ENCODE measurements at places on chromosomes 2 and 18.
A peak's percentile ranks its signal among the peaks of the same experiment; 100 is the strongest.

GRCh38 chr2:143132355-143132754 lies 3.1 kb downstream of the ARHGAP15 start:
- no peak for DNase-seq

- no peak for DNase-seq
Measured at GRCh38 chr2:33719067-33719466, 120.0 kb upstream of the FAM98A start.

- peak; percentile 82 for DNase-seq
Measured at GRCh38 chr2:72115110-72116080, 32.3 kb downstream of the CYP26B1 start.

- DNase-seq: no peak
Measured at GRCh38 chr2:38230756-38231155, 146.3 kb downstream of the ATL2 start.
